ENCODE measurements at places on chromosomes 7 and 10.

DNA sequence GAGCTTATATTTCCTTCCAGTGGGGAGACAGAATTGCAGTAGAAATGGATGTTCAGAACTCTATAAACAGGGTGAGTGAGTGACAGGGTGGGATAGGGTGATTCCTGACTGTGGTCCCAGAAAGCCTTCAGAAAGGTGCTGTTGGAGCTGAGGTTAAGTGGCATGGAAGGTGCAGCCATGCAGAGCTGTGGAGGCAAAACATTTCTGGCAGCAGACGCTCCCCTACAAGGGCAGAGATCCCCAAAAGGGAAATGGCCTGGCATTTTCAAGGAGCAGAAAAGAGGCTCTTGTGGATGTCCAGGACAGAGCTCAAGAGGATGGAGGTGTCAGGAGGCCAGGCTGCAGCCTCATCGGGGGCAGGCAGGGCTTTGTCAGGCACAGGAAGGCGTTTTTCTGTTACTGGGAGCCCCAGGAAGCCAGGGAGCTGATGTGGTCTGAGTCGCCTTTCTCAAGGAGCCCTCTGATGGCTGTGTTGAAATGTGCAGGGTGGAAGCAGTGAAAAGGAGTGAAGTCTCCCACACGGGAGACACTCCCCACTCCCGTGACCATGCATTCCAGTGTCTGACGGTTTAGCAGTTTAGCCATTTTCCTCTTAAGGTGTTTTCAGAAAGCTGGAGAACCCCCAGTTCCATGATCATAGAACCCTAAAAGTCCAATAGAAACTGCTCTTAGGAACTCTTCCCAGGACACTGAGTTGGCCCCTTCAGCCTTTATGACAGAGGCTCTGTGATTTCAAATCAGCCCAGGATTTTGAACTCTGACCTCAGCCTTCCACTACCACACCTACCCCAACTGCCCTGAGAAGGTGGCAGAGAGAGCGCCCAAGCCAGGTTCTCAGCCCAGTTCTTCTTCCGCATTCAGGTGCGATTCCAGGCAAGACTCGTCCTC, 96.2 kb downstream of the C10orf105 start:
- no peak for DNase-seq

GRCh38 chr10:112637901-112638300, 190.9 kb downstream of the VTI1A start:
- no peak for DNase-seq

DNA sequence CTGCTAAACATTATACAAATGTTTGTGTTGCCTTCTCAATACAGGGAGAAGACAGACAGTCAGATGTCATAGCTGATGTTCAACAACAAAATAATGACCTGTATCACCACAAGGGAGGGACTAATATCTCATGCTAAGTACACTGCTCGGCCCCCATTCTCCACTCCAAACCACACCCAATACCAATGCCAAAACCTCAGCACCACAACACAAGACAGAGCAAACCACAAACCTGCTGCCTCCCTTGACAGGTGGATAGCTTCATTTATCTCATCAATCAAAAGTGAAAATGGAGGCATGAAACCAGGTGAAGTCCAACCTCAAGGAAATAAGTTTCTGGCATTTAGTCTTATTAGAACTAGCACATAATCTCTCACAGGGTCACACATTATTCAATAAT, 109.5 kb downstream of the PARD3 start:
- no peak for DNase-seq

DNA sequence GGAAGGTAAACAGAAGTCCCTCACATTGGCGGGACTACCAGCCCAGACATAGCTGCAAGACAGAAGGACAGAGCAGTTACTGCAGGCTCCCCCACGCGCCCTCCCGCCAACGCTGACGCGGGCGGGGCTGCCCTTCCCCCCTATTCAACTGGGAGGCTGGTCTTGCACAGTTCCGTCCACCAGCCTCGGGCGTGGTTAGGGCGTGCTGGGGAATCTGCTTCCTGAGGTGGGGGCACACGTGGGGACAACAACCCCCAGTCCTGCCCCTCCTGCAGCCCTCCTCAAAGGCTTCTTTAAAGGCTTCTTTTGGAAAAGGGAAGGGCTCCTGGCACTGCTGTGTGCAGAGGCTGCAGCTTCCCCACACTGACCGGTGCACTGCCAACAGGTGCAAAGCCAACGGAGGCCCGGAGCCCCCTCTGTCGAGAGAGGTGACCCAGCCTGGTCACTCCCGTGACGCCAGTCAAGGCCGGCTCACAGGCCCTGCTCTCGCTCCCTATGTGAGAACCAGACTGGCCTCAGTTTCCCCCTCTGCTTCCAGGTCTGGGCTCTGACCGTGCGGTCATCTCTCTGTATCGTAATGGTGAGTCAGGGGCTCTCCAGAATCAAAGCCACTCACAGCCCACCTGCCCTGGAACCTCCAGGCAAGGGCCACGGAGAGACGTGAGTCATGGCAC, 126.0 kb downstream of the EBF3 start:
- DNase-seq = no peak

DNA sequence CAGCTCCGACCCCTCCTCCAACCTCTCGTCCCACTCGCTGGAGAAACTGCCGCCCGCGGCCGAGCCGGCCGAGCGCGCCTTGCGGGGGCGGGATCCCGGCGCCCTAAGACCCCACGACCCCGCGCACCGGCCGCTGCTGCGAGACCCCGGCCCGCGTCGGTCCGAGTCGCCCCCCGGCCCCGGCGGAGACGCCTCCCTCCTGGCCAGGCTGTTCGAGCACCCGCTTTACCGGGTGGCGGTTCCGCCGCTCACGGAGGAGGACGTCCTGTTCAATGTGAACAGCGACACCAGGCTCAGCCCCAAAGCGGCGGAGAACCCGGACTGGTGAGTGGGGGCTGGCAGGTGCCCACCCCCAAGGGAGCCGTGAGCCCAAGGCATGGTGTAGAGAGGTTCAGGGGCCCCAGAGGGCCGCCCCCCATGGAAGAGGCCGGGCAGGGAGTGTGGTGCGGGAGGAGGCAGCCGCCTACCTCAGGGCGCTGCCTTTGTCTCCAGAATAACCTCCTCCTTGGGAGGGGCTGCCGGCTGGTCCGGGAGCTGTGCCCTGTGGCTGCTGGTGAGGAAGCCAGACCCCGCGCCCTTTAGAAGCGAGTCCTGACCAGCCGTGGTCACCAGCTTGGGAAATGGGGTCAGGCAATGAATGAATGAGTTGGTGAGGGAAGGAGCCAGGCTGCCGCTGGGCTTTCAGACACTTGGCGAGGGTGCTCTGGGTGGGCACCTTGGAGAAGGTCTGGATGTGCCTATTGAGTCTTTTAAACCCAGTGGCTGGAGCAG, 1.3 kb downstream of the FAM20C start:
- DNase-seq = no peak

GRCh38 chr7:111045449-111045848, 45.5 kb upstream of the LRRN3 start:
- DNase-seq = peak; percentile 4

DNA sequence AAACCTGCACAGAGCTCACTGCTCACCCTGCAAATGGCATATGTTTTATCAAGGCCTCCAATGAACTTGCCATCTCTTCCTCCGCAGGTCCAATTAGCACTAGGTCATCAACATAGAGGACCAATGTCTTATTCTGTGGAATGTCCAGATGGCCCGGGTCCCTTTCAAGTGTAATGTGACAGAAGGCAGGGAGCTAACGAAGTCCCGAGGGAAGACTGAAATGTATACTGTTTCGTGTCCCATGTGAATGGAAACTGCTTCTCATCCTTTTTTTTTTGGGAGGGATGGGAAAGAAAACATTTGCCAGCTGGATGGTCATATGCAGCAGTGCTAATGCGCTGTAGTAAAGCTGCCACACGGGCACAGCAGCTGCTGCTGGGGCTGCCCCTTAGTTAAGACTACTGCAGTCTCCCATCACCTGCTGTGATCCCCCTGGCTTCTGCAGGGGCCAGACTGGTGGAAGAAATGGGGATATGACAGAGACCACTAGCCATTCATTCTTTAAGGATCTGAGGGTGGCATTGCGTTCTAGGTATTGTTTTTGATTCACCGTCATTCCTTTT, 61.7 kb upstream of the CCNY start:
- no peak for DNase-seq

- DNase-seq = no peak
Observed at GRCh38 chr10:131997366-131998049, 15.8 kb upstream of the BNIP3 start.

- DNase-seq = peak; percentile 39
Observed at GRCh38 chr7:24922099-24922773, 57.7 kb downstream of the OSBPL3 start.

GRCh38 chr10:86366033-86366901, at the start of gene GRID1:
GRID1 (minus strand) TSS chr10:86366795.
- no peak for DNase-seq

DNA sequence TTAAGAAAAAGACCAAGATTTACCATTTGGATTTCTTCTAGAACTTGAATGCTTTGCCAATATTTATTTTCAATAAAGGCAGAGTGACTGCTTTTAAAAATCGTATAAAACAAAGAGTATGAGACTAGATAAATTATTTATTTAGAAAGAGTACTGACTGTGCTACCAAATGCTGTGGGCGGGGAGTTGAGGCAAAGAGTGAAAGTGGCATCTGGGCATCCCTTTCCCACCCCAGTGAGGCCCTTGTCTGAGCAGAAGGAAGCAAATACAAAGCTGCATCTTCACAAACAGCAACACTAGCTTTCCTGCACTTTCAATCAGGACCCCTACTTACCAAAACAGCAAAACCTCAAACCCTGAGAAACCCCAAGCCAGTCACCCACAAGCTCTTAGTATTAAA, 34.9 kb downstream of the ITGB1 start:
- no peak for DNase-seq

- no peak for DNase-seq
Observed at GRCh38 chr10:132615341-132616169, 78.0 kb downstream of the INPP5A start.

DNA sequence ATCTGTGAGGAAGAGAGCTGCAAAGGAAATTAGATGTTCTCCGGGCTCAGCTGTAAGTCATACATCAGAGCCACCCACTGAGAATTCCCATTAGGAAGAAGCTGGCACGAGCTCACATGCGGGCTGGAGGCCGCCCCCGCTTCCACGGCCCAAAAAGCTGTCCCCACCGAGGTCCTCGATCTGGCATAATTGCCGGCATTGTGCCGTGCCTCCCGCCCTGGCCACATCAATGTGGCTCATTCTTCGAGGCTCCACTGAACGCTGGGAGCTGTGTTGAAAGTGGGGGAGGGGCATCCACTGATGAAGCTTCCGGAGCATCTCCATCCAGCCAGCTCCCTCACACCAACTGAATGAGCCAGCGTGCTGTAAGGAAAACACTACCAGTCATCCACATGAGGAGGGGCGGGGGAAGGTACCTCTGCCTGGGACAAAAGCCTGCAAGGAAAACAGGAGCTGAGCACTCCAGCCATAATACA, 173.1 kb downstream of the PTPRN2 start:
- no peak for DNase-seq
